Osteocyte (in vitro differentiated cells): ENCODE measurements at places on chromosomes 4 and X. TPM values are rescaled to one million over a fixed set of nuclear protein-coding genes. Genes with fewer than 3 reads are reported as not detected.

DNA sequence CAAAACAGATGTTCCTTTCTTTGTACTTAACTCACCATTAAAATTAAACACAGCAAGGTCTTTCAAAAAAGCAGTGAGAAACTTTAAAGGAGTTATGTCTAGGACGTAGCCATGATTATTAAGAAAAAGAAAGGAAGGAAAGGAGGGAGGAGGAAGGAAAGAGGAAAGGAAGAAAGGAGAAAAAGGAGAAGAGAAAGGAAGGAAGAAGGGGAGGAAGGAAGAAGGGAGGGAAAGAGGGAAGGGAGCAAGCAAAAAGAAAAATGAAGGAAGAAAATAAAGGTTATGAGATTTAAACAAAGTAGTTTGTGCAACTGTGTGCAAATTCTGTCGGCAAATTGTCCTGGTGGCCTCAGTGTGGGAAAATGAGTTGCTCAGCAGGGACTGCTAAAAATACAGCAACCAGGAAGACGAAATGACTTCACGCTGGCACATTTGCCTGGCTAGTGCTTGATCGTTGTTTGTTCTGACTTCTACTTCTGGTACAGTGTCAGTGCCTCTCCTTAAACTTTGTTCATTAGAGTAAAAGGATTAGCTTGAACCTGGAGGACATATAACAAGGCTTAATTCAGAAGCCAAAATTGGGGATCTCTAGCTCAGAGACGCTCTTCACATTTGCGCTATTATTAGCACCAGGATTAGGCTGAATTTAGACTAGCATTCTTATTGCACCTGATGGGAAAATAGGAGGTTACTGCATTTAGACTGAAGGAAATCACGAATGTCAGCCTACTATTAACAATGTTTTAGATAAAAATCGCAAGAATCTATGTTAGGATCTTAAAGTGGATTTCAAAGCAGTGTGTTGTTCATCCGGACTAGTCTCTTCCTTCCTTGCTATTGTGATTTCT is 81.2 kb downstream of the DCK start:
- DNase-seq, result no peak
- H3K4me1 ChIP-seq, result peaks cover 10% of the 10 kb centered on the region
- no peak overlapping the region for H3K27ac ChIP-seq
- H3K4me3 ChIP-seq, result no peak overlapping the region
- no peaks in the 10 kb centered on the region for H3K36me3 ChIP-seq

DNA sequence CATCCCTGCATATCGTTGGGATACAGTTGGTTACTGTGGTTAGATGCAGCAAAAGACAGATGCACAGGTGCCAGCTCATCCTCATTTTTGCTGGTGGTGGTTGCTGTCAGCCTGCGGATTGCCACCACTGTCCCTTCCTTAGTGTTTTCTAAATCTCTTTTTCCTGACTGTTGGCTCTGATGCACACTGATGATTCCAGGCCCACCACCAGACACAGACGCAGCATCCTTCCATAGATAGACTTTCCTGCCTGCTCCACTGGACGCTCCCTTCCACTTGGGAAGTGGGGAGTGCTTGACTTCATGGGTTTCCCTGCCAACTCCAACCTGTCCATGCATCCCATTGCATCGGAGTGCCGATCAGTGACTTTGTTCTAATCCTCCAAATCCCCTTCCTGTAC is 101.5 kb downstream of the EGF start:
- H3K36me3 ChIP-seq, result no peaks in the 10 kb centered on the region
- H3K27ac ChIP-seq, result no peak overlapping the region
- DNase-seq, result no peak
- no peaks in the 10 kb centered on the region for H3K27me3 ChIP-seq
- H3K4me3 ChIP-seq, result no peak overlapping the region

GRCh38 chrX:105299286-105299685 is 78.8 kb upstream of the TEX13A start:
- no peaks in the 10 kb centered on the region for H3K36me3 ChIP-seq
- no peak overlapping the region for H3K4me3 ChIP-seq
- H3K4me1 ChIP-seq, result no peaks in the 10 kb centered on the region
- no peak overlapping the region for H3K27ac ChIP-seq

DNA sequence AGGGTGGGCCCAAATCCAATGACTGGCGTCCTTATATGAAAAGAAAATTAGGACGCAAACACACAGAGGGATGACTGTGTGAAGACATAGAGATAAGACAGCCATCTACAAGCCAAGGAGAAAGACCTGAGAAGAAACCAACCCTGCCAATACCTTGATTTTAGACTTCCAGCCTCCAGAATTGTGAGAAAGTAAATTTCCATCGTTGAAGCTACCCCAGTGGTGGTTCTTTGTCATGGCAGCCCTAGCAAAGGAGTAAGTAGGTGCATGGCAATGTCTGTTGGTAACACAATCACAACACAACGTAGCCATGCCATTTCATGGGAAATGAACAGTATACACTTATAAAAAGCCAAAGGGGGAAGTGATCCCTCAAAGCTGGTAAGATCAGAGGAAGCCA is 25.3 kb downstream of the SMIM20 start:
- H3K4me1 ChIP-seq, result peaks cover 15% of the 10 kb centered on the region
- DNase-seq, result no peak
- H3K4me3 ChIP-seq, result no peak overlapping the region
- H3K27me3 ChIP-seq, result peaks cover 27% of the 10 kb centered on the region

GRCh38 chr4:26884486-26884988 is 23.9 kb downstream of the STIM2 start:
- no peak for DNase-seq
- no peak overlapping the region for H3K4me3 ChIP-seq
- peaks cover 4% of the 10 kb centered on the region for H3K4me1 ChIP-seq
- no peaks in the 10 kb centered on the region for H3K27me3 ChIP-seq
- H3K27ac ChIP-seq, result no peak overlapping the region

CNKSR2 gene
- total RNA-seq, result 1.1 and 2.5 TPM in 2 replicates

DNA sequence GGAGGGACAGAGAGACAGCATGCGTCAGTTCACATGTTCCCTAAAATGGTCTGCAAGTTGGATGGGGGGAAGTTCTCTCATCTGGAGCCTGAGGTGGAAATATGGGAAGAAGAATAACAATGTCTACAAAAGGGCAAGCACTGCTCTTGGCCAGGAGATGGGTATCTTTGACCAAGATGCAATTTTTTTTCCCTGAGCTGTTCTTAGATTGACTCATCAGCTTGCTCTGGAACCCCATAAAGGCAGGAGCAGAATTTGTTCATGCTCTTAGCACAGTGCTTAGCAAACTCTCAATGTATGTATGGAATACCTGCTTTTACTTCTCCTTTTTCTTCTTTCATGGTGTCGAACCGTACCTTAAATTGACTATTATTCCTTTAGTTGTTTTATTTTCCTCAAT is 90.5 kb upstream of the ZNF827 start:
- no peak for DNase-seq
- H3K4me3 ChIP-seq, result no peak overlapping the region
- H3K27me3 ChIP-seq, result peaks cover 2% of the 10 kb centered on the region
- H3K36me3 ChIP-seq, result no peaks in the 10 kb centered on the region
- no peak overlapping the region for H3K27ac ChIP-seq

UGT2B15 gene
- total RNA-seq, result not detected in 2 replicates

SPACA5B gene
- not detected in 2 replicates for total RNA-seq

DNA sequence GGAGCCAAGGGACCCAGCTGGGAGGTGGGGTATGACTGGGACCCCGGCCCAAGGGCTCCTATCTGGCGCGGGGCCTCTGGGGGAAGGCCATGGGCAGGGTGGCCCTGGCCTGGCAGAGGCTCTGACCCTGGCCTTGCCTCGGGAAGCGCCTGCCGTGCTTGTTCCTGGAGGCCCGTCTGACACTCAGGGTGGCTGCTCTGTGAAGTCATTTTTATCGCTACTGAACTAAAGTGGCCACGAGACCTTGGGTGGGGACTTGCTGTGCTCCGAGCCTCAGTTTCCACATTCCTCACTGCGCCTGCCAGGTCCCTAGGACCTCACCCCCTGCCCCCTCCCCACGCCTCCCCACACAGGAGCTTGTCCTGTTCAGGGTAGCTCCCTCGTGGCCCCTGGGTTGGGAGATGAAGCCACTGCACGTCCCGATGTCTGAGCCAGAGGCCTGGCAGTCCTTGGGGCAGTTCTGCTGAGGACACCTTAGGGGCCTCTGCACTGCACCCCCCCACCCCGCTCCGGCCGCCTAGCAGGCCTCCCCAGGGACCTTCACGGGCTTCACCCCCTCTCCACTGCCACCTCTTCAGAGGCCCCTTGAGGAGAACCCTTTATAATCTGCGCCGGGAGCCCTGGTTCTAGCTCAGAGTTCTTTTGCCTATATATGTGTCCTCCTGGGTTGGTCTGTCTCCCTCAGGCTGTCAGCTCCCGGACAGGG is 639 bp upstream of the SORCS2 start:
- H3K4me1 ChIP-seq, result peaks cover 19% of the 10 kb centered on the region
- no peak for DNase-seq

DNA sequence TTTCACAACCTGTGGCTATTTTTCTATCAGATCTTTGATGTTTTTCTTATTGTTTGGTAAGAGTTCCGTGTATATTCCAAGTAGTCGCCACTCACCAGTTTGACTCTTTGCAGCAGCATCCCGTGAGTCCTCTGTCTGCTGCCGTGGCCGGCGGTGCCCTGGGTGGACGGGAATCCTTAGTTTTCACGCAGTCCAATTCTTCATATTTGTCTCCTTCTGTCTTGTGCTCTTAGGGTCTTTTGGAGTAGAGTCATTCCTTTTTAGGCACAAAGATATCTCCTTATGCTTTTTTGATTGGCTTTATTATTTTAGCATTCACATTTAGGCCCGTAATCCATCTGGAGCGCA is 94.9 kb upstream of the MSX1 start:
- DNase-seq, result no peak
- H3K27me3 ChIP-seq, result peaks cover 17% of the 10 kb centered on the region
- no peak overlapping the region for H3K27ac ChIP-seq
- peaks cover 15% of the 10 kb centered on the region for H3K4me1 ChIP-seq

GRCh38 chrX:101191217-101191750 is 28.3 kb upstream of the DRP2 start:
- no peaks in the 10 kb centered on the region for H3K36me3 ChIP-seq
- no peaks in the 10 kb centered on the region for H3K27me3 ChIP-seq
- H3K27ac ChIP-seq, result no peak overlapping the region
- DNase-seq, result no peak
- H3K4me3 ChIP-seq, result no peak overlapping the region

GRCh38 chrX:1657367-1658070 is 42.7 kb downstream of the ASMT start:
- no peak overlapping the region for H3K4me3 ChIP-seq
- H3K36me3 ChIP-seq, result no peaks in the 10 kb centered on the region
- no peak for DNase-seq
- H3K27me3 ChIP-seq, result peaks cover 7% of the 10 kb centered on the region

YY2 gene
- 4.7 and 5.8 TPM in 2 replicates for total RNA-seq

DNA sequence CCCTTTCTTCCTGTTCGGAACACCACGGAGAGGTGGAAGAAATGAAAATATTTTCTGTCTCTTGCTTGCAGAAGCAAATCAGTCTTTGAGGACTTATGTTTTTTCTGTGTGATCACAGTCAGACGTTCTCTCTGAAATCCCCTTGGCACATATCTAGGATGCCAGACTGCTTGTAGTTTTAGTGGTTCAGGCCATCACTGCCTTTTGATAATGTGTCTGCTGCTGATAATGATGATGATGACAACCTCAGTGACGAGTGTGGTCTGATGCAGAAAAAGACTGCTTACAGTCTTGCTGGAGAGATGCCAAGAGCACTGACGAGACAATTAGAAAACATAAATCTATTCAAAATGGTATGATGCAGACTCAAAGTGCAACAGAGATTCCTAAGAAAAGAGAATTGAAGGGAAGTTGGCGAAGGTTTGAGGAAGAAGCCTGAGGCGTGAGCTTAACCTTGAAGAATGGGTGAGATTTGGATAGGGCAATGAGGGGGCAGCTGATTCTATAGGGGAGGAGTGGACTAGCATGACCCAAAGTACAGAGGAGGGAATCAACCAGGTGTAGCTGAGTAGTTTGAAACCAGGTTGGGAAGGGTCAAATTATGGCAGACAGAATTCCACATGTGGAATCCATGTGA is 7.9 kb downstream of the RAB33A start:
- peaks cover 7% of the 10 kb centered on the region for H3K4me1 ChIP-seq
- H3K4me3 ChIP-seq, result no peak overlapping the region
- no peaks in the 10 kb centered on the region for H3K36me3 ChIP-seq
- no peak overlapping the region for H3K27ac ChIP-seq
- DNase-seq, result no peak
